Omental fat pad (tissue), 4 donors: ENCODE measurements at places on chromosomes 5 and 9. TPM values are rescaled to one million over a fixed set of nuclear protein-coding genes. Genes with fewer than 3 reads are reported as not detected.

The OBP2B gene
- not detected for total RNA-seq

The PCDHA1 gene
- total RNA-seq, result not detected

The NEURL1B gene
- 12.7 TPM for total RNA-seq

The TIGD6 gene
- total RNA-seq, result 4.3 TPM

The CCL27 gene
- total RNA-seq, result not detected

The C5orf63 gene
- total RNA-seq, result 1.8 TPM
